ENCODE measurements at places on chromosomes 2 and 18.

GRCh38 chr2:232053777-232054176, 92.3 kb downstream of the DIS3L2 start:
- DNase-seq: no peak

DNA sequence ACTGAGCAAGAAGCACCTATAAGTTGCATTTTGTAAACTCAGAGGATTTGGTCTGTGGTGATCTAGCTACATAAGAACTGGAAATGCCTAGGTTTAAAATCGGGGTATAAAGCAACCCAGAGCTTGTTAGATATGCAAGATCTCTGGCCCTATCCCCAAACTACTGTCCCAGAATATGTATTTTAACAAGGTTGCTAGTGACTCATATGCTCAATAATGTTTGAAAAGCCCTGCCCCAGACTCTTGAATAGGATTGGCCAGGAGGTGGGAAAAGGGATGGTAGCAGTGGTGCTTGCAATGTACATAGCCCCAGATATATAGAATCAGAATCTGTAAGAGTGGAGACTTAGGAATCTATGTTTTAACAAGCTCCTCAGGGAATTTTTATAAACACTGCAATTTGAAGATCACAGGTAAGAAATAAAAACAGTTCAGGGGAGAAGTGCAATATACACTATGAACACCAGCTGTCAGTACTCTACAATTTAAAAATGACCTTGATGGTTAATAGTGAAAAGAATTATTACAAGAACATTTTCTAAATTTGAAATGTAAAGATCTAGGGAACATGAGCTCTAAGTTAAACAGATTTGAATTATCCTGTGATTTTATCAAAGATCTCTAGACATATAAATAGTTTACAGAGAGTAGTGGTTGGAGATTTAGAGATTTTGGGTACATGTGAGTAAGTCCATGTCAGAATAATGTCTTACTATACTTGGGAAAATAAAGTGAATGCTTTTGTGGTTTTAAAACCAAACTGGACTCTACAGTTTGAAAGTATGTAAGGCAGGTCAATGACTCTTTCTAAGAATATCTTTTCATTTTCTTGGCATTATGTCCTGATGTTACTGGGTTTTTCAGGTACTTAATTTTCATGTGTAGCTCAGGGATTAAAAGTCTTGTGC, 7.7 kb upstream of the MMADHC start:
- DNase-seq: no peak

DNA sequence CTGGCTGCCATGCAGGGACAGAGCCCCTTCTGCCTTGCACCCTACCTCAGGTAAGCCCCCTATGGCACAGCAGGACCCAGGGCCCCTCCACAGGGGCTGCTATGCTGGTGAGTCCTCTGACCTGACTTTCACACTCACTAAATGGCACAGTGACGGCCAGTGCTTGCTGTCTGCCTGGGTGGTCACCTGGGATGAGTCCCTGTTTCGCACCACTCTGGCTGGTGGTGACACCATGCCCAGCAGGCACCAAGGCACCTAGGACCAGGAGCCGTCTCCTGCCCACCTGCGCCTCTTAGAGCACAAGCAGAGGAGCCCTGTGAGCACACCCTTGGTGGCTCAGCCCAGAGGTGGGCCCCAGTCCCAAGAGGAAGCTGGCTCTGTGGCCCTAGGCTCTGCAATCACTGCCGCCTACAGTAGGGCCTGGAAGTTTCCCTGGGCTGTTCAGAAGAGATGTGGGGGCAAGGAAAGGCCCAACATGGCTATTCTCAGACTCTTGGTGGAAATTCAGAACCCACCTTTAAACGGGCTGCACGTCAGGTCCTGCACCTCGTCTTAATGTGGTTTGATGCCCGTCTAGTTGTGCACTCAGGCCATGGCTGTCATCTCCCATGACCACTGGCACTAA, 96.0 kb downstream of the PLB1 start:
- no peak for DNase-seq

DNA sequence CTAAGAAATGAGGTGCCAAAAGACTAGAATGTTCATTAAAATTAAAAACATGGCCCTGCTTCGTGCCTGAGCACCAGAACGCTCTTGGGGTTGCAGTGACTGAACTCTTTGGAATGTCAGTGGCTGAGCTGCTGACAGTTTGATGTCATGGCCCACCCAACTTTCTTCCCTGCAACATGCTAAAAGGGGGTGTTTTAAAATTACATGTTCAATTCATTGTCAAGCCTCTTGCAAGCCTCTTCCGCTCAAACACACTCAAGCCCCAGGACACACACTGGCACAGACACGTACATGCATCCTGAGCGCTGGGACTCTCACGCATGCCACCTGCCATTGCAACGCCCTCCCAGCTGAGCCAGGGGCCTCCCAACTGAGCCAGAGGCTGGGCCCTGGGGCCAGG, 12.6 kb downstream of the RUFY4 start:
- DNase-seq: no peak

DNA sequence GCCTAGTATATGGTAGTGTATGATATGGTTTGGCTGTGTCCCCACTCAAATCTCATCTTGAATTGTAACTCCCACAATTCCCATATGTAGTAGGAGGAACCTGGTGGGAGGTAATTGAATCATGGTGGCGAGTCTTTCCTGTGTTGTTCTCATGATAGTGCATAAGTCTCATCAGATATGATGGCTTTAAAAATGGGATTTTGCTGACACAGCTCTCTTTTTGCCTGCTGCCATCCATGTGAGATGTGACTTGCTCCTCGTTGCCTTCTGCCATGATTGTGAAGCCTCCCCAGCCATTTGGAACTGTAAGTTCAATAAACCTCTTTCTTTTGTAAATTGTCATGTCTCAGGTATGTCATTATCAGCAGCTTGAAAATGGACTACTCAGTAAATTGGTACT, 9.5 kb upstream of the SCN1A start:
- DNase-seq: no peak

GRCh38 chr2:18339326-18339725, 221.1 kb downstream of the RDH14 start:
- no peak for DNase-seq

DNA sequence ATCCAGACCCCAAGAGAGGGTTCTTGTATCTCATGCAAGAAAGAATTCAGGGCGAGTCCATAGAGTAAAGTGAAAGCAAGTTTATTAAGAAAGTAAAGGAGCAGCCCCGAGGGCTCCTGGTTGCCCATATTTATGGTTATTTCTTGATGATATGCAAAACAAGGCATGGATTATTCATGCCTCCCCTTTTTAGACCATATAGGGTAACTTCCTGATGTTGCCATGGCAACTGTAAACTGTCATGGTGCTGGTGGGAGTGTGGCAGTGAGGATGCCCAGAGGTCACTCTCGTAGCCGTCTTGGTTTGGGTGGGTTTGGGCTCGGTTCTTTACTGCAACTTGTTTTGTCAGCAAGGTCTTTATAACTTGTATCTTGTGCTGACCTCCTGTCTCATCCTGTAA, 750.2 kb upstream of the FANCL start:
- DNase-seq: no peak

- DNase-seq: no peak
Observed at GRCh38 chr2:69493268-69493667, 56.0 kb upstream of the NFU1 start.

- DNase-seq: no peak
Observed at GRCh38 chr2:76625101-76625500, 897.1 kb downstream of the LRRTM4 start.

GRCh38 chr2:71150082-71150816, 19.8 kb downstream of the MPHOSPH10 start:
- DNase-seq: no peak

DNA sequence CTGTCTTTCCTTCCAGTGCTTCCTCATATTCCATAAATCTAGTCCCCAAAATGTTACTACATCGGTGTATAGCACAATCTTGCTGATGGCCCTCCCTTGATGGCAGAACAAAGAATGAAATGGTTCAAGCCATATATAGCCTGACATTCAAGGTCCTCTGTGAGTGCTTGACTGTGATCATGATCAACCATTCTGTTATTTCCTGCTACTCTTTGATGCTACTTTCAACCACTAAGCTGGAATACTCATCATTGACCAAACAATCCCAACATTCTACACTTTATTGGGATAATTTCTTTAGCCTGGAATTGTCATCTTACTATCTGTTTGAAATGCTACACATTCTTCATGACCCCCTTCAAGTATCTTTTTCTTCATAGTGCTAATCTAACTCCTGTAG, 633.9 kb downstream of the PLCL1 start:
- DNase-seq: no peak

DNA sequence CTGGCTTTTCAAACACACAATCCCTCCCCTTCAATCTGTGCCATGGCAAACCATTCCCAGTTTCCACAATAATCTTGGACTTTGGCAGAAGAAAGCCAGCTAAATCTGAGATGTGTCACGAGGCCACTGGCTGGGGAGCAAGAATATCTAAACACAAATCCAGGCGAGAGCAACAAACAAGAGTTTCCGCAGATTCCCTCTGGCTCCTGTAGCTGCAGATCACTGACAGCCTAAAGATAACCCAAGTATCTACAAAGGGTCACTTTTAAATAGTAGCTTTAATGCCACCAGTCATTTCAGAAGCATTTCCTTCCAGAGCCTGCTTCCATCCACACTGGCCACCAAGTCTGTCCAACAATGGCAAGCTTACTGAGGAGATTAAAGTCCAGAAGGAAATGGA, 86.9 kb downstream of the ACVR1 start:
- DNase-seq: no peak

DNA sequence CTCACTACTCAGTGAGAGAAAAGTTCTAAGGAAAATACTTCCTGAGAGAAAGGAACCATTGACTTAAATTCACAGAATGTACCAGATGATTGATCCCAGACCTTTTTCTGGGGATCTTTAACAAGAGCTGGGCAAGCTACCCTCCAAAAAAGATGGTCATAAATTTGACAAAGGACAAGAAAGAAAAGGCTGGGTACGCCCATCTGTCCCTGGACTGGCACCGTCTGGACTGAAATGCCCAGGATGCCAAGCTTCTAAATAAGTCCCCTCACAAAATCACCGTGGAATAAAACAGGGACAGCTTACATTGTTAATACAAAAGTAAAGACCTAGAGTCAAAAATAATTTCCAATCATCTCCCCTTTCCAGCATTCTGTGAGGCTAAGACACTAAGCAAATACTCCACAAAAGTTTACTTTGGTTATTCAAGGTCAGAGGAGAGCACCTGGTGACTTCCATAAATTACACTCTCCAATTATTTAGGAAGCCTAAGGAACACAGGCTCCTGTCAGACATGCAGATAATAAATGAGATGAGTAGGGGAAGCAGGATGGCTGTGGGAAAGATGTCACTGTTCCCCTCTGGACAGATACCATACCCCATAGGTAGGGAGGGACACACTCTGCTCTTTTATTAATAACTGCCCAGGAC, 69.9 kb downstream of the UXS1 start:
- DNase-seq: no peak

DNA sequence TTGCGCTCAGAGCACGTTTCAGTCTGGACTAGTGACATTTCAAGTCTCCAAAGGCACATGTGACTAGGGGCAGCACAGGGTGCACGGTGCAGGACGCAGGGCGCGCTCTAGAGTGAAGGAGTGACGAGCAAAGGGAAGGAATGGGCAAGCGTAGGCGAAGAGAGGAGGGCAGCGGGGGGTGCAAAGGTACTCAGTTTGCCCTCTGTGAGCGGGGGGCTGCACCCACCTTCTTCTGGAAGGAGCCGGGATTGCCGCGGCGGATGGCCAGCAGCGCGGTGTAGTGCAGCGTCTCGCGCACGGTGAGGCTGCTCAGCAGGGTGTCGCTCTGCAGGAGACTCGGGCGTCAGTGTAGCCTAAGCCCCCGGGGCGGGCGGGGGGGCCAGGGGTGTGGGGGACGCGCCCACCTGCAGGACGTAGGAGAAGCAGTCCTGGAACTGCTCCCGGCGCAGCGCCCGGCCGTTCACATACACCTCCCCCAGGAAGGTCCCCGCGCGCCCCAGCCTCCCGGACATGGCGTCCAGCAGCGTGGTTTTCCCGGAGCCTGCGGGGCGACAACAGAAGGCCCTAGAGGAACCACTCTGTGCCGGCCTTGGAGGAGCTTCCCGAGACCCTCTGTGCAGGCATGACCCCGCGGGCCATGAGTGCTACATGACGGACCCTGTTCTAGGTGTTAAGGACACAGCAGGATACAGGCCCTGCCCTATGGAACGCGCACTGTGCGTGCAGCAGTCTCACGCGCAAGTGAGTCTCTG, 6.9 kb downstream of the ABCG5 start:
- no peak for DNase-seq

- DNase-seq: no peak
Observed at GRCh38 chr2:176997074-176997791, 215.4 kb upstream of the HNRNPA3 start.

DNA sequence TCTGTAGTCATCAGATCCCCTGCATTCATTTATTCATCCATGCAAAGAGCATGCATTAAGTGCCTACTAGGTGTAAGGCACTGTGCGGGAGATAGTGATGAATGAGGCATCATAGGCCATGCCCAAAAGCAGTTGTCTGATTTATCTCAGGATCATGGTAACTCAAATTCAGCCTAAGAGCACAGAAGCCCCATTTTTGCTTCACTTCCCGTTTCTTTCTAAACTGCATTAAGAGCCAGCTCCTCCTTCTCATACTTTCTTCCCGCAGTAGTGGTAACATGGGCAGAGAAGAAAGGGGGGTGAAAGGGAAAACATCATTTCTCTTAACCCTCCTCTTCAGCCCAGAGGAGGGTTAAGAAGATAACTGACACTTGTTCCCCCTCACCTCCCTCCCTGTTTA, 2.9 kb downstream of the GPR45 start:
- no peak for DNase-seq

DNA sequence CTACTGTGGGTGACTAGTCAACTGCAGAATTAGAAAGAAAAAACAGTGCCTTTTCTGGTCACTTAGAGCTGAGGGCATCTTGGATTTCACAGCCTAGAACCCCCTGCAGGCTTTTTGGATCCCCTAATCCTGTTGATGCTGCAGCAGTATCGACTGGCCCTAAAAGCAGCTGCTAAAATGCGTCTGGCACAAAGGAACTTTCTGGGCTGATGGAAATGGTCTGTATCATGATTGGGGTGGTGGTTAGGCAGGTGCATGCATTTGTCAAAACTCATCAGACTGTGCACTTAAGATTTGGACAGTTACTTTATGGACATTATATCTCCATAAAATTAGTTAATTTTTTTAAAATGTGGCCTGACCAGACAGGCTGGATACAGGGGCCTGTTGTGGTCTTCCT, 149.8 kb downstream of the KLHL29 start:
- no peak for DNase-seq

DNA sequence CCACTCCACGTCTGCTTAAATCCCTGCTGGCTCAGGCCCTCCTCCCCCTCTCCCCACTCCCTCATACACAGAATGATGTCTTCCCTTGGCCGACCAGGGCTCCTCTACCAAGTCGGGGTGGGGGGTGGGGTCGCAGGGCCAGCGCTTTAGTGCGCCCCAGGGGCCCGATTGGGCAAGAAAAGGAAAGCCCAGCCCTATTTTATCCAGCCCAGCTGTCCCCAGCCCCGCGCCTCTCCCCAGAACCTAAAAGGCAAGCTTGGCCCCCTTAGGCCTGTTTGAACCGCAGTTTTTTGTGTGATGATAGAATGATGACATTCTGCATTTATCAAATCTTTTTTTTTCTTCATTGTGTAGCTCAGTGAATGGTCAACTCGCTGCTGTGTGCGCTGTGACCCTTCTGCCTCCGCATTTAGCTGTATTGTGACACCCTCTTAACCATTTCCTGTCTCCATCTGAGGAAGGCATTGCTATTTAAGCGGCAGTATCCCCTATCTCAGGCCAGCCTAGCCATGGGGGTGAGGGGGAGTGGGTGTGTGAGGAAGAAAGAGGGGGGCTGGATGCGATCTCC, 231.4 kb downstream of the HAUS1 start:
- no peak for DNase-seq

GRCh38 chr2:53641290-53641689, 126.3 kb upstream of the CHAC2 start:
- DNase-seq: no peak

Data from naive thymus-derived CD8-positive, alpha-beta T cell (primary cell).